ENCODE measurements at places on chromosomes 3 and 15. TPM values are rescaled to one million over a fixed set of nuclear protein-coding genes. Genes with fewer than 3 reads are reported as not detected.

- no peak for DNase-seq
Measured at GRCh38 chr3:194843556-194843955, 157.9 kb downstream of the FAM43A start.

DNA sequence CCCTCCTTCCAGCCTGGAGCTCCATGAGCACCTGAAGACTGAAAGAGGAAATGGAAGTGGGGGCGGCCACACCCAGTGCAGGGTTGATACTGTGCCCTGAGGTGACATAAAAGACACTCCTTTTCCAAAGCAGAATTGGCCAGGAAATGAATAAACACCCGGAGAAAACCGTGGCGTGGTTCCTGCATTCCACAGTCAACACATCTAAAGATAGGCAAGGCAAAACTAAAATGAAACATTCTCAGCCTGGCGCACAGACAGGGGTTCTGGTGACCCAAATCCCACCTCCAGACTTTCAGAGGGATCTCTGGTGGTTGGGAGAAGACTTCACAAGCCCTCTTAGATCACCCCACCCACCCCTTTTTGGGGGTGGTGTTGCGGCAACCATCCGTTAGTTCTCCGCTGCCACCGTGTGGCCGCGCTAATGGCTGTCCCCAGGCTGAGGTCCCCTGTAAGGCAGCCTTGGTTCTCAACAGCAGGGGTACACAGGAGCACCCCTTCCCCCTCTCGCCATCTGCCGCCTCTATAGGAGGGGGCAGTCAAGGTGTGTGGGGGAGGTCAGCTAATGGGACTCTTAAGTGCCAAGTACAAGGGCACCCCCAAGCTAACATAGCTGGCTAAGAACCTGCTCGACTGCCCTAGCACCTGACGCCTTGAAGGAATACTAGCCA is 2.5 kb upstream of the MST1R start:
- DNase-seq, result peak; percentile 57

DNA sequence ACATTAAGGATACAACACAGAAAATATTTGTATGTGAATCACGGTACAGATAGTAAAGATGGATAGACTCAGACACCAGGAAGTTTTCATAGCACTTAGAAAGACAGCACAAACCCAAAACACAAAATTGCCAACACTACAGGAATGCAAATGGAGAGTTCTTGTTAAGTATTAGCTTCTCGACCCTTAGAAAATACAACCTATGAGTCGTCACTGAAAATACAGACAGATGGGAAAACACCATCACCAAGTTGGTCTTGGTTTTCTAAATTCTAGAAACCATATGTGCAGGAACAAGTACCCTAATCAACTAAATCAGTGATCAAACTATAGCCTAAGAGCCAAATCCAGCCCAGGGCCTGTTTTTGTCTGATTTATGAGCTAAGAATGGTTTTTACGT is 50.7 kb downstream of the PEAK1 start:
- no peak for DNase-seq

ACOX2 gene
- 61.4 TPM for total RNA-seq

ROBO1 gene
- total RNA-seq, result 14.2 TPM

PATL2 gene
- 0.10 TPM for total RNA-seq

OR5K2 gene
- not detected for total RNA-seq

LYSMD2 gene
- 19.3 TPM for total RNA-seq
